NCI-H510A (cell line): ENCODE measurements at places on chromosomes 13 and 19.
A peak's percentile ranks its signal among the peaks of the same experiment; 100 is the strongest.

GRCh38 chr19:52935434-52935833 is 12.2 kb upstream of the ZNF888 start:
- DNase-seq = no peak

- DNase-seq = no peak
These were observed 953 bp downstream of the KCNN4 start for GRCh38 chr19:43779820-43780219.

DNA sequence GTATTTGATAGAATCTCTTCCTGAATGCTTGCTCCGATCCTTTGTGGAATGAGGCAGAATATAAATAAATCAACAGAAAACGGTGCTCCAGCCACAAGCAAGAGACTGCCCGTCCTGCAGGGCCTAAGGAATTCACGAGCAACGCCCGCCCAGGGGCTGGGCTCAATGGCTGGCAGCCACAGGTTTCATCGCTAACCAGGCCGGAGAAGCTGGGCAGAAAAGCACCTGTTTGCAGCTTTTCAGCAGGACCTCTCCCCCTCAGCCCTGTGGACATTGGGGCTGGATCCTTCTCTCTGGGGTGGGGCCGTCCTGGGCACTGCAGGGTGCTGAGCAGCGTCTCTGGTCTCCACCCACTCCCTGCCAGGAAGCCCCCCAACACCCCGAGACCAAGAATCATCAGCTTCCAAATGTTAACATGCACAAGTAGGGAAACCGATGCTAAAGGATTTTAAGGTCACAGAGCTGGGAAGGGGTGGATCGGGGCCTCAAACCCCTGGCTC is 102.5 kb downstream of the GADD45B start:
- DNase-seq = no peak

GRCh38 chr19:13865571-13866462 is 11.1 kb upstream of the NANOS3 start:
- no peak for DNase-seq

DNA sequence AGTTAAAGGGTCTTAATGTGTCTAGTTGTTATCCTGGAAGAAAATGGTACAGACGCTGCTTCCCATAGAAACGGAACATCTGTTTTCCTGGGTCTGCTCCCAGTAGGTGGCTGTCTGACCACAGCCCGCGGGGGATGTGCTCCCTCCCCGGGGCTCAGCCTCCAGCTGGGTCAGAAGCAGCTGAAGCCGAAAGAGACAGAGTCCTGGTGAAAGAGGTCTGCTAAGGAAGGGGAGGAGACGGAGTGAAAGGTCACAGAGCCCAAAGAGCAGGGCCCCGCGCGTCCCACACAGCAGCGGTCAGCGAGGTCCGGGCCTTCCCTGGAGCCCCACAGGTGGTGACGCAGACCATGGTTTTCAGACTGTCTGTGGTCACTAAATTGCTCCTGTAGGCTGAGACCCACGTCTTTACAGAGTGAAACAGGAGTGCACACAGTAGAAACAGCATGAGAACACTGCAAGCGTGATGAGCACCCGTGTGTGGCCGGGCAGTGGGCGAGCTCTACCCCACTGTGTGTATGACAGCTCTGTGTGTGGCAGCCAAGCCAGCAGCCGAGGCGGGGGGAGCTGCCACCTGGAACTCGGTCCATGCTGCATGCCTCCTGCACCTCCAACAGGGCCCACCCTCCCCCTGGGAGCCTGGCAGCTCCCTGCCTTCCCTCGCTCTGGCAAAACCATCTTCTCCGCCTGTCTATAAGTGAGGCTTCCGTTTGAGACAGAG is 52.0 kb upstream of the C13orf46 start:
- DNase-seq = no peak

- peak; percentile 13 for DNase-seq
These were observed 114.8 kb downstream of the KATNAL1 start for GRCh38 chr13:30192320-30193093.

GRCh38 chr19:30743702-30744101 is 371.5 kb downstream of the ZNF536 start:
- DNase-seq = no peak

DNA sequence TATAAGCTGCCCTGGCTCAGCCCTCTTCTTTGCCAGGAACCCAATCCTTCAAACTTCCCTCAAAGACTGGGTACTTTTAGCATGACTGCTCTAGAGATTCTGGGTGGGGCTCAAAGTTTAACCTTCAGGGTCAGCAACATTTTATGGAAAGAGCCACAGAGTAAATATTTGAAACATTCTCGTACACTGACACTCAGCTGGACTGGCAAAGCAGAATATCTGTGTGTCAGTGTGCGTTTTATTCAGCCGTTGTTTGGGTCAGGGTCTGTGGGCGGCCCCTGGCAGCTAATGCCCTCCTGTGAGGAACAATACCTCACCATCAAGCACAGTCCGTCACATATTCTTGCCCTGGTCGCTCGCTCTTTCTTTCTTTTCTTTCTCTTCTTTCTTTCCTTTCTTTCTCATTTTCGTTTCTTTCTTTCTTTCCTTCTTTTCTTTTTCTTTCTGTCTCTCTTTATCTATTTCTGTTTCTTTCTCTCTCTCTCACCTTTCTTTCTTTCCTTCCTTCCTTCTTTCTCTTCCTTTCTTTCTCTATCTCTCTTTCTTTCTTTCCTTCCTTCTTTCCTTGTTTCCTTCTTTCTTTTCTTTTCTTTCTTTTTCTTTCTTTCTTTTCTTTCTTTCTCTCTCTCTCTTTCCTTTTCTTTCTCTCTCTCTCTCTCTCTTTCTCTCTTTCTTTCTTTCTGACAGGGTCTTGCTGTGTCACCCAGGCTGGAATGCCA is 10.7 kb downstream of the DPRX start:
- no peak for DNase-seq

DNA sequence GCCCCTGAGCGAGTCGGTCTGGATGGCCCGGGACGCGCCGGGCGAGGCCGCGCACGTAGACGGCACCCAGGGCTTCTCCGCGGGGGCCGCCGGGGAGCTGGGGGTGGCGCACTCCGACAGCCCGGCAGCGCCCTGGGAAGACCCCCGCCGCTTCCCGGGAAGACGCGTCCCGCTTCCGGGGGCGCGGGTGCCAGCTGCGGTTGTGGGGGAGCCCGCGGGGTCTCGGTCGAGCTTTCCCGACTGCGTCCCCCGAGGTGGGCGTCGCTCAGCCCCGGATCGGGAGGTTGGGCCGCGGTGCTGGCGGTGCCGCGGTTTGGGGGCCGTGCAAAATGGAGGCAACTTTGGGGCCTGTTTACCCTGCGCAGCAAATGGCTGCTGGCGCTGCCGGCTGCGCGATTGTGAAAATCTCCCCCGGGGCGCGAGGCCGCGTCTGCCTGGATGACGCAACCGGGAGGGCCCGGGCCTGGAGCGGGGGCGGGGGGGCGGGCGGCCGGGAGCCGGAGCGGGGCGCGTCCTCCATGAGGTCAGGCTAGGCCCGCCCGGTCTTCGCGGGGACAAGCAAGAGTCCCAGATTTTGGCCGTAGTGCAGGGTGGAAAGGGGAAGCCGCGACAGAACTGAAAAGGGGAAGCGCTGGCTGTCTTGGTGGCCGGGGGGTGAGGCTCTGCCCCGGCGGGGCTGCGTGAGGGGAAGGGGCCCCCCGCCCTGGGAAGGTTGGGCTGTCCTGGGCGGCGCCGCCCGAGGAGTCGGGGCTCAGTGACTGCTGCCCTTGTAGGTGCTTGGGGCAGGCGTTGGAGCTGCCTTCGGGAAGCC is 11.3 kb downstream of the PEAK3 start:
- DNase-seq = no peak

GRCh38 chr19:10655457-10656312 is 1.5 kb downstream of the ILF3 start:
- no peak for DNase-seq

- no peak for DNase-seq
These were observed 125.0 kb upstream of the NBEA start for GRCh38 chr13:34816908-34817665.

DNA sequence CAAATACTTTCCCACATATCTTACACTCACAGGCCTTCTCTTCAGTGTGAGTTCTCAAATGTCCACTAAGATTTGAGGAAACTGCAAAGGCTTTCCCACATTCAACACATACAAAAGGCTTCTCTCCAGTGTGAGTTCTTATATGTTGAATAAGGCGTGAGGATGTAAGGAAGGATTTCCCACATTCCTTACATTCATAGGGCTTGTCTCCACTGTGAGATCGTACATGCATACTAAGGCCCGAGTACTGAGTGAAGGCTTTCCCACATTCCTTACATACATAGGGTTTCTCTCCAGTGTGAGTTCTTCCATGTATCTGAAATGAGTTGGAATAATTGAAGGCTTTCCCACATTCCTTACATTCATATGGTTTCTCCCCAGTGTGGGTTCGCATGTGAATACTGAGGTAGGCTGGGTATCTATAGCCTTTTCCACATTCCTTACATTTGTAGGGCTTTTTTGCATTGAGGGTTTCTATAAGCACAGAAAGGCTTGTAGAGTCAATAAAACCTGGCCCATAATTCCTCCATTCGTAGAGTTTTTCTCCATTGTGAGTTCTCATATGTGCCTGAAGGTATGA is 9.6 kb downstream of the ZNF426 start:
- DNase-seq = no peak

DNA sequence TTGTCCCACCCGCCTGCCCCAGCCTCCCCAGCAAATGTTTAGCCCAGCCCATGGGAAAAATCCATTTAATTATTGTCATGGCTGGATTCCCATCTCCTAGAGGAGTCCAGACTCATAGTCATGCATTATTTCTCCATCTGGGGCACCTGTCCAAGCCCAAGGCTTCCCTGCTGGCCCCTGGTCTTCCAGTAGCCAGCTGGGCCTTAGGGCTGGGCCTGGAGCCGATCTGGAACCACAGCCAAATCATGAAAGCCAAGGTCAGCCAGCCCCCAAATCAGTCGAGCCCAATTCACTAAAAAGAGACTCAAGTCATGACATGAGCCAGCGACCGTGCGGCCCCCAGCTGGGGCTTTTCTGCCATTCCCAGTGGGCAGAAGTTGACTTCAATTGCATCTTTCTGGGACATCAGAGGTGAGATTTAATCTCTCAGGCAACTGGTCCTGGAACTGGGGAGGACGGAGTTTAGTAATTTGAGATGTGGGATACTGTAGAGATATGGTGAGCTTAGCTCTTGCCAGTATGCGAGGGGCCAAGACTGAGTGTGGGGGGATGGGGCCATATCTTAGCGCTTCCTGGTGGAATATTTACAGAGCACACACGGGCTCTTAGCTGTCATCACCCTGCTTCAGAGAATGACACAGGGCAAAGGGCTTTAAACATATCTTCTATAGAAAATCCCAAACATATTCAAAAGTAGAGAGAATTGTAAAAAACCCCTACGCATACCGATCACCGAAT is 9.4 kb upstream of the PGLYRP2 start:
- DNase-seq = no peak

- DNase-seq = peak; percentile 88
These were observed 11.1 kb downstream of the CIC start for GRCh38 chr19:42279902-42280814.

- DNase-seq = no peak
These were observed at the start of gene ZBTB32 for GRCh38 chr19:35704218-35704617. ZBTB32 (plus strand) TSS chr19:35704558; CDS start chr19:35714627, 10,069 bp downstream.

DNA sequence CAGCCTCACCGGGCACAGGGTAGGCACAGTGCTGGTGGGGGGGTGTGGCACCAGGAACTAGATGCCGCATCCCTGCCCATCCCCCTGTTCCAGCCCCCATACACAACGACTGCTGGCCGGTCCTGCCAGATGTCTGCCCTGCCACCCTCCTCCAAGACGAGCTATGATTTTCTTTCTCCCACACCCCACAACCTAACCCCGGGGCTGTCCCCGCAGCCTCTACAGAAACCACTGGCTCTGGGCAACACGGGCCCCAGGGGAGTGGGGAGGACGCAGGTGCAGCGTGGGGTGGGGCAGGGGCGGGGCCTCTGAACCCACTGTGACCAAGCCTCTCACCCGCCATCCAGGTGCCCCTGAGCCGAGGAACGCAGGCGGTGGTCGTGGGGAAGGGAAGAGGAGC is 15.5 kb downstream of the PGLS start:
- no peak for DNase-seq

GRCh38 chr19:3534375-3535234 is 4.4 kb upstream of the TEKTIP1 start:
- no peak for DNase-seq

DNA sequence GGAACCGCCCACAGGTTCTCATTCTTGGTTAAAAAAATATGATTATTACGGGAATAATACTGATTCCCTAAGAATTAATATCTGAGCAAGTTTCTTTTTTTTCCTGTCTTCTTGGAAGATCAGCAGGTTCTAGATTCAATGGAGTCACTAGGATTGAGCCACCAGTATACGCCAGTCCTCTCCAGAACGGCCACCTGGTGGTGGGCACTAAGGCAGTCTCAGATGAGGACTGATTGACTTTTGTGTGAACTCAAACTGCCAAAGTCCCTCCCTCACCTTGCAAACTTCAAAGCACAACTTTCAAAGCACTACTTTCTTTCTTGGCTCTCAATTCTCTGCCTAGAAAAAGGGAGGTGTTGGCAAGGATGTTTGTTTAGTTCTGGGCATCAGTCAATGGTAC is 33.3 kb upstream of the ALOX5AP start:
- no peak for DNase-seq

GRCh38 chr13:97878431-97879375 is 74.8 kb upstream of the IPO5 start:
- peak; percentile 23 for DNase-seq

DNA sequence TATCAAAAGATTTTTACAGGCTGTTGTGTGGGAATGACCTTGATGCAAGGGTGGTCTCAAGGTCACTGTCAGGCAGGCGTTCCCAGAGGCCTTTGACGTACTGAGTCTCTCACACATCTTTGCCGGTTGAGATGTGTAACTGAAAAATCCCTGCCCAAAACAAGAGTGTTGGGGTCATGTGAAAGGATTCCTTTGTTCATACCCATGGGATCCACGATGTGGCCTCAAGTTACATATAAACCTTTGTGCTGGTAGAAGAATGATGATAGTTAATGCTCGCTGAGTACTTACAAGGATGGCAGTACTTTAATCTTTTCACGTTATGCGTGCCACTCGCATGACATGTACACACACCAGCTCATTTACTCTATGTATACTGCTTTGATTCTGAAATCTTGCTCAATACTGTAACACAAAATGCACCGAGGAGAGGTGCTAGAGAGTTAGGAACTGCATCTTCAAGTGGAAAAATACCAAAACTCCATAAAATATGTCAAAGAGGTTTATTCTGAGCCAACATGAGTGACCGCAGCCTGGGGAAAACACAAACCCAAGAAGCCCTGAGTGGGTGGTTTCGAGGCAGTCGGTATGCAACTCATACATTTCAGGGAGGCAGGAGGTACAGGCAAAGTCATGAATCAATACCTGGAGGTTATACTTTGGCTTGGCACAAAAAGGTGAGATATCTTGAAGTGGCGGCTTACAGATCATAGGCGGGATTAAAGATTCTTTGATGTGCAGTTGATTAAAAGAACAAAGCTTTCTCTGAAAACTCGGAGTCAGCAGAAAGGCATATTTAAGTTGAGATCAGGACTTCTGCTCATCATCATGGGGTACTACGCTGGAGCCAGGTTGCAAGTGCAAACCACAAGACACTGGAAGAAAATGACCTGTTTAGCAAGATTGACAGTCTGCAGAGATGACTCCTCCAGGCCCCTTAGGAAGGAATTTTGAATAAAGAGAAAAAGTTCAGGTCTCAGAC is 87.4 kb upstream of the ARHGEF7 start:
- DNase-seq = no peak

DNA sequence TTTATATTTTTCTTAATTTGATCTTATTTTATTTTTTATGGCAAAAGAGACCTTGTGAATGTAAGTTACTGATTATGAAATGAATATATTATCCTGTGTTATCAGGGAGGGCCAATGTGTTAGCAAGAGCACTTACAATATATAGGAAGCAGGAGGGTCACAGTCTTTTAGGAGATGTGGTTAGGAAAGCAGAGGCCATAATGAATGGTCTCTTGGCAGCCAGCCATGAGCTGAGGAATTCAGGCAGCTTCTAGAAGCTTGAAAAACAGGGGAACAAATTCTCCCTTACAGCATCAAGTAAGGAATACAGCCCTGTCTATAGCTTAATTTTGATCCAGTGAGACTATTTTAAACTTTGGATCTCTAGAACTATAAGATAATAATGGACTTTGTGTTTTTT is 2374.6 kb downstream of the PCDH9 start:
- no peak for DNase-seq
